Activated T-helper 9 cell treated with anti-CD3 and anti-CD28 coated beads, Interleukin-2, amount 50 U/mL, for 16 hours (primary cell): ENCODE measurements at places on chromosomes 12 and 14.

GRCh38 chr14:96905825-96906224 lies 108.6 kb downstream of the VRK1 start:
- no peak for DNase-seq

GRCh38 chr14:75259510-75259855 lies 19.1 kb upstream of the FOS start:
- DNase-seq, result no peak

DNA sequence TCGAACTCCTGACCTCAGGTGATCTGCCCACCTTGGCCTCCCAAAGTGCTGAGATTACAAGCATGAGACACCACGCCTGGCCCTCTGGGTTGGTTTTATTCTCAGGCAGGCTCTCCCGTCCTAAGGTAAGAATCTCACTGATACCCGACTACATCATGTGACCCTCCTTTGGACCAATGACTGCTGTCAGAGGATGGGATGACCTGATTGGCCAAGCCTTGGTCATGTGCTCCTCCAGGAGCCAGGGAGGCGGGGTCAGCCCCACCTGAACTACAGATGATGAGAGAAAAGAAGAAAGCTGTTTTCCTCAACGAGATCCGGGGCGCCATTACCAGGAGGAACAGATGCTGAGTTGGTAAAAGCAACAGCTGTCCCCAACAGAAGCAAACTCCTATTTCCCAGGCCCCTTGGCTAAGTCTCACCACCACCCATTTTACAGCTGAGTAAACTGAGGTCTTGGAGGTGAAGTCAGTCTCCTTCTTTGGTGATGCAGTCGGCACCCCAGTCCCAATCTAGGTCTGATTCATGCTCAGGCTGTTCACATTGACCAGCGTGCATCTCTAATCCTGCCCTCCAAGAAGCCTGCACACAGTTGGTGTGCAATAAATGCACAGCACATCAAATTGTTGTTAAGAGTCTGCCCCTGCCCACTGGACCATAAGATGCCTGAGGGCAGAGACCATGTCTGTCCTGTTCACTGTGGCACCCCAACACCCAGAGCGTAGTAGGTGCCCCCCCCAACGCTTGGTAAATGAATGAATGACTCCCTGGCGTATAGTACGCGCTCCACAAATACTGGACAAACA lies 118.8 kb downstream of the SCARB1 start:
- no peak for DNase-seq

- no peak for DNase-seq
Observed at GRCh38 chr12:47881826-47882427, 22.9 kb downstream of the VDR start.

- DNase-seq, result no peak
Observed at GRCh38 chr12:29242921-29243431, 93.9 kb downstream of the FAR2 start.

- no peak for DNase-seq
Observed at GRCh38 chr12:53067993-53068770, 11.0 kb downstream of the SPRYD3 start.

GRCh38 chr12:62854024-62854423 lies 80.9 kb downstream of the PPM1H start:
- no peak for DNase-seq

GRCh38 chr14:90986510-90986909 lies 73.9 kb downstream of the RPS6KA5 start:
- DNase-seq, result no peak

- DNase-seq, result no peak
Observed at GRCh38 chr12:58140395-58140794, 199.0 kb downstream of the ATP23 start.

GRCh38 chr14:104142136-104142945 lies 4.0 kb downstream of the KIF26A start:
- no peak for DNase-seq

DNA sequence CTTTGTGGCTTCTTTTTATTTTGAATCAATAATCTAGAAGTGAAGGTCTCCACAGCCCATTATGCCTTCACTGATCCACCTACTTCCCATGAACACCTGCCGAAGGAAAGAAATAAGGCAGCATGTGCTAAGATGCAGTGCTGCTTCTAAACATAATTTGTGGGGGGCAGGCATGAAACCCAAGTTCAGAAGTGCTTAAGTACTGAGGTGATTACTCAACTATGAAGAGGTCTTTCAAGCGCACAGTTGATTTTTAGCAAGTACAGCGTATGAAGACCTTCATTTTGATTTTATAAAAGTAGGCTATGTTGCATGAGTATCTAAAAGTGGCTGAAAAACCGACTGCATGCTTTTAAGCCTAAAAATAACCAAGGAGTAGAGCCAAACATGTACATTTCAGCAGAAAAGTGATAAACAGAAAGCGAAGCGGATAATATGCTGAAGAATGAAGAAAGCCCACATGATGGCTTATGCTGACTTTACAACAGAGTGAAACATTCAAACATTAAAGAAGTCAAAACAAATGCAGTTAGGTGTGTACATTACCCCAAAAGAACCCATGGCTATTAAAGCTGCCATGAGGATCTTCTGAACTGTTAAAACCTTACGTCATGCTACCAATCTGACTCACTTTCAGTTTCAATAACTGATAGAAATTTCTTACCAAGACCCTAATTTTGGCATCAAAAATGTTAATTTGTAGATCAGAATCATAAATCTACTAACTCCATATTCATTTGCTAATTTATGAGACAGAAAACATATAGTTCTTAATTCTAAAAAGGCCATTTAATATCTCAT lies 29.3 kb downstream of the KICS2 start:
- DNase-seq, result no peak

- DNase-seq, result no peak
Observed at GRCh38 chr12:79557690-79558315, 133.0 kb downstream of the PAWR start.

DNA sequence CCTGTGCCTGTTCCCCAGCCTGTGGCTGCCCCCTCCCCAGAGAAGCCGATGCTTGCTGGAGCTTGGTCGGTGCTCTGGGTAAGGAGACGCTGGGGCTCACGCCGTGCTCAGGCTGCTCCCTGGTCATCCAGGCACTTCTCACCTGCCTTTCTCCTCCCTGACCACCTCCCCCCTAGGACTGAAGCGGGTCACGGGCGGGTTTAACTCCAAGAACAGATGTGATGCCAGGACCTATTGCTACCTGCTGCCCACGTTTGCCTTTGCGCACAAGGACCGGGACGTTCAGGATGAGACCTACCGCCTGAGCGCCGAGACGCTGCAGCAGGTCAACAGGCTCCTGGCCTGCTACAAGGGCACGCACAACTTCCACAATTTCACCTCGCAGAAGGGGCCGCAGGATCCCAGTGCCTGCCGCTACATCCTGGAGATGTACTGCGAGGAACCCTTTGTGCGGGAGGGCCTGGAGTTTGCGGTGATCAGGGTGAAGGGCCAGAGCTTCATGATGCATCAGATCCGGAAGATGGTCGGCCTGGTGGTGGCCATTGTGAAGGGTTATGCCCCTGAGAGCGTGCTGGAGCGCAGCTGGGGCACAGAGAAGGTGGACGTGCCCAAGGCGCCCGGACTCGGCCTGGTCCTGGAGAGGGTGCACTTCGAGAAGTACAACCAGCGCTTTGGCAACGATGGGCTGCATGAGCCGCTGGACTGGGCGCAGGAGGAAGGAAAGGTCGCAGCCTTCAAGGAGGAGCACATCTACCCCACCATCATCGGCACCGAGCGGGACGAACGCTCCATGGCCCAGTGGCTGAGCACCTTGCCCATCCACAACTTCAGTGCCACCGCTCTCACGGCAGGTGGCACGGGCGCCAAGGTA lies 8.4 kb upstream of the EP400 start:
- no peak for DNase-seq
